A673 (cell line): ENCODE measurements at places on chromosomes 6 and 20. TPM values are rescaled to one million over a fixed set of nuclear protein-coding genes. Genes with fewer than 3 reads are reported as not detected.

DNA sequence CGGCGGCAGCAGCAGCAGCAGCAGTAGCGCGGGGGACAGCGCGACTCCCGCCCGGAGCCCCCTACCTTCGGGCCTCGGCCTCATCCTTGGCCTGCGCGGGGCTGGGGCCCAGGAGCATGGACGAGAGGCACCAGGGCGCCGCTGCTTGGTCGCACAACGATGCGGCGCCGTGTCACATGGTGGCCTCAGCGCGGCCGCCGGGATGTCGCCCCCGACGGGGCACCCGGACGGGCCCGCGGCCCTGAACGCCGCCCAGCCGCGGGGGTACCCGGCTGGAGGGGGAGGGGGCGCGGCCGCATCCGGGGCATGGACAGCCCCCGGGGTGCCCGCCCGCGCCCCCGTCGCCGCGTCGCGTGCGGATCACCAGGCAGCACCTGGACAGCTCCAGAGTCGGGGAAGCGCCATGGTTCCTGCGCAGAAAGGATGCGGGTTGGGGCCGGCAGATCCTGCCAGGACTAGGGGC is 57.1 kb downstream of the CDH22 start:
- no peak overlapping the region for H3K4me3 ChIP-seq
- DNase-seq = no peak
- no peak overlapping the region for H3K27ac ChIP-seq
- peaks cover 83% of the 10 kb centered on the region for H3K27me3 ChIP-seq
- H3K4me1 ChIP-seq = no peaks in the 10 kb centered on the region
- no peaks in the 10 kb centered on the region for H3K36me3 ChIP-seq

GRCh38 chr6:26257272-26257671 is 107.7 kb upstream of the BTN3A2 start:
- H3K4me1 ChIP-seq = no peaks in the 10 kb centered on the region
- no peak overlapping the region for H3K4me3 ChIP-seq
- H3K36me3 ChIP-seq = no peaks in the 10 kb centered on the region
- peak overlapping the region; percentile 8 for H3K27ac ChIP-seq
- H3K27me3 ChIP-seq = no peaks in the 10 kb centered on the region

DNA sequence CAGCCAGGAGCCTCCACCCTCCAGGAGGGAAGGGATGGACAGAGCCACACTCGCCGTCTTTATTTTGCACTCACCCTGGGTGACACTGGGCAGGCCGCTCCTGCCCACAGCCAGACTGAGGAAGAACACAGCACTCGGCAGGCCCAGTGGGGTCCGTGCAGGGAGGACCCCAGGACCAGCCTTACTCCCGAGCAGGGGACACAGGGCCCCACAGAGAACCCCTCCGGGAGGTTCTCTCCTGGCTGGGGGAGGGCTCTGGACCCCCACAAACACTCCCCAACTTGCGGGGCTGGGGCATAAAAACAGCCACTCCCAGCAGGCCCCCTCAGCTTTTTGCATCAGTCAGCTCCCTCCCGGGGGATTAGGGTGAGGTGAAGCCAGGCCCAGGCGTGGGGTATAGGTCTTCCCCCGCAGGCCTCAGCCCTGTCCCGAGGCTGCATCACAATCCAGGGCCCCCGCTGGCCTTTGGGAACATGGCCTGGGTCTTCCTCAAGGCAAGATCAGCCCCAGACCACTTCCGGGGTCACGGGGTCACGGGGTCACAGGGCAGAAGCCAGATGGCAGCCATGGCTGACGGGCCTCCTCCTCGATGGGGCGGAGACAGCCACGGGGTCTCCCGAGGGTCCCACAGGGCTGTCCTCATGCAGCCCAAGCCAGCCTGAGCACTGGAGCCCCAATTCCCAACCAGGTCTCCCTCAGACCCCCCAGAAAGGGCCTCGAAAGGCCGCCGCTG is 3.2 kb downstream of the TNFRSF6B start:
- H3K27me3 ChIP-seq = no peaks in the 10 kb centered on the region
- no peak for DNase-seq
- peak overlapping the region; percentile 65 for H3K27ac ChIP-seq
- H3K4me1 ChIP-seq = peaks cover 16% of the 10 kb centered on the region

ULBP3 gene
- total RNA-seq = 1.5 and 1.6 TPM in 2 replicates

MTFR2 gene
- total RNA-seq = 10.1 and 12.6 TPM in 2 replicates

GRIK2 gene
- 62.1 and 65.6 TPM in 2 replicates for total RNA-seq

PPP1R16B gene
- total RNA-seq = 0.13 and 0.17 TPM in 2 replicates
